Chondrocyte (in vitro differentiated cells): ENCODE measurements at places on chromosomes 1 and 21. TPM values are rescaled to one million over a fixed set of nuclear protein-coding genes. Genes with fewer than 3 reads are reported as not detected.

The MANEAL gene
- 3.9 to 4.2 TPM (median 4.0 TPM) in 3 replicates for total RNA-seq

The PLCH2 gene
- total RNA-seq = 2.4 to 3.4 TPM (median 3.2 TPM) in 3 replicates

The OR10Z1 gene
- total RNA-seq = not detected in 3 replicates

DNA sequence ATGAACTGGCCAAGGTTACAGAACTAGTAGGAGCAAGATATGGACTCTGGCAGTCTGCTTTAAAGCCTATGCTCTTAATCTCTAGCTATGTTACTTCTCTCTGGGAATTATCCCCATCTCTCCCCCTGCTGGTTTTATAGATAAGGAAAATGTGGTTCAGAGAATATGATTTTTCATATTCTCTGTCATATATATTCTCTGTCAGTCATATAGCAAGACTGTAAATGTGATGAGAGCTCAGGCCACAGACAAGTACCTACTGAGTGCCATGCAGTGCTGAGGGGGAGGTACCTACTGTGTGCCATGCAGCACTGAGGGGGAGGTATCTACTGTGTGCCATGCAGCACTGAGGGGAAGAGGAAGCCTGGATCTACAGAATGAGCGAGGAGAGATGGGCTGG, 220.3 kb upstream of the FGGY start:
- no peaks in the 10 kb centered on the region for H3K36me3 ChIP-seq
- H3K27ac ChIP-seq = no peak overlapping the region

- H3K27me3 ChIP-seq = no peaks in the 10 kb centered on the region
- H3K36me3 ChIP-seq = no peaks in the 10 kb centered on the region
- H3K27ac ChIP-seq = peak overlapping the region; percentile 94
- no peak for DNase-seq
- peaks cover 56% of the 10 kb centered on the region for H3K4me1 ChIP-seq
Observed at GRCh38 chr1:203467550-203467921, 8.1 kb upstream of the PRELP start.

DNA sequence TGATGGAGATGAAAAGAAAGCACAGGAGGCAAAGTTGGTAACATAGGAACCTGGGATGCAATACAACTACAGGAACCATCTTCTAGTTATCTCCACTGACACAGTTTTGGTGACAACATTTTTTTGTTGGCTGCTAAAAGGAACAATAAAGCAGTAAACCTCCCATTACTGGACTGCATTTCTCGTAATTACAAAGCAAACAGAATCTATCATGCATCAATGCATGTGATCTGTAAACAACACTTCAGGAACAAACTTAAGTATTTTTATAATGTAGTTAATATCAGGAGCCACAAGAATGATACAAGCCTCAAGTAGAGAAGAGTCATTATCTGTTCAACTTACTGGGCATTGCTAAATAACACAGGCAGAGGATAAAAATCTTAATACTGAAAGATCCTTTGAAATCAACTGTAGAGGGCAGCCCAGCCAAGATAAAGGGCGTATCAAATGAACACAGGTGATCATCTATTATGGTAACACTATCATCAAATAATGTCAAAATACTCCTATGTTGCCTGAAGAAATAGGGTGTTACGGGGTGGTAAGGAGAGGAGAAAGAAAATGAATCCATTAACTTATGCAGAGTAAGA, 193.3 kb downstream of the EIF4G3 start:
- H3K4me1 ChIP-seq = peaks cover 26% of the 10 kb centered on the region
- DNase-seq = no peak
- no peak overlapping the region for H3K27ac ChIP-seq
- no peak overlapping the region for H3K4me3 ChIP-seq
- H3K27me3 ChIP-seq = no peaks in the 10 kb centered on the region

The CNR2 gene
- not detected in 3 replicates for total RNA-seq

DNA sequence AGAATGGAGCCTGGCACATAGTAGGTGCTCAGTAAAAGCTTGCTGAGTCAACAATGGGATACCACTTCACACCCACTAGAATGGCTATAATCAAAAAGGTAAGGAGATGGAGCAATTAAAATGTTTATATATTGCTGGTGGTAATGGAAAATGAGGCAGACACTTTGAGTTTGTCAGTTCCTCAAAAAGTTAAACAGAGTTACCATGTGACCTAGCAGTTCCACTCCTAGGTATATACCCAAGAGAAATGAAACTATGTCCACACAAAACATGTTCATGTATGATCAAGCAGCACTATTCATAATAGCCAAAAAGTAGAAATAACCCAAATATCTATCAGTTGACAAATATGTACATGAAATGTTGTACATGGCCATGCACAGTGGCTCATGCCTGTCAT, 74.8 kb upstream of the ECE1 start:
- no peaks in the 10 kb centered on the region for H3K27me3 ChIP-seq
- no peak for DNase-seq
- no peaks in the 10 kb centered on the region for H3K36me3 ChIP-seq
- peaks cover 6% of the 10 kb centered on the region for H3K4me1 ChIP-seq
- H3K27ac ChIP-seq = no peak overlapping the region

The MATN1 gene
- 0.19 to 0.82 TPM (median 0.47 TPM) in 3 replicates for total RNA-seq

- H3K27me3 ChIP-seq = no peaks in the 10 kb centered on the region
- no peak overlapping the region for H3K4me3 ChIP-seq
- H3K27ac ChIP-seq = no peak overlapping the region
- no peaks in the 10 kb centered on the region for H3K4me1 ChIP-seq
Observed at GRCh38 chr1:9573723-9574122, 15.0 kb upstream of the TMEM201 start.

GRCh38 chr1:228835911-228836310, 100.6 kb downstream of the RHOU start:
- no peaks in the 10 kb centered on the region for H3K27me3 ChIP-seq
- no peak overlapping the region for H3K27ac ChIP-seq
- H3K4me3 ChIP-seq = no peak overlapping the region
- peaks cover 52% of the 10 kb centered on the region for H3K4me1 ChIP-seq
- peaks cover 1% of the 10 kb centered on the region for H3K36me3 ChIP-seq

The CELF3 gene
- not detected in 3 replicates for total RNA-seq

DNA sequence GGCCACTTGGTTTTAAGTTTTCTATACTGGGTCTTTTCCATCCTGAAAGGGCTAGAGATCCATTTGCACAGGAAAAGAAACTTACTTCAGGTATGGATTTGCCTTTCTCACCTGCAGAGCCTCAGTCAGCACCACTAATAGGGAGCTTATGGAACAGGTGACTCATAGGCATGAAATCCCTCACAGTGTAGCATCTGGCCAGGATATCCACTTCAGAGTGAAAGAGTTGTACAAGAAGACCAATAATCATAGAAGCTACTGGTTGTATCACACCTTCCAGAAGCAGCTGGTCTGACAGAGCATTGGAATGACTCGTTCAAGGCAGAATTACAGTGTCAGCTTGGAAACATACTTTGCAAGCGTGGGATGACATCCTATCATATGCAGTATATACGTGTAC, 26.3 kb upstream of the SYT14 start:
- H3K36me3 ChIP-seq = no peaks in the 10 kb centered on the region
- peaks cover 9% of the 10 kb centered on the region for H3K27me3 ChIP-seq
- DNase-seq = no peak
- no peak overlapping the region for H3K27ac ChIP-seq

The B3GALT2 gene
- 7.6 to 13.5 TPM (median 7.9 TPM) in 3 replicates for total RNA-seq
